ENCODE measurements at places on chromosomes 6 and 20.
A peak's percentile ranks its signal among the peaks of the same experiment; 100 is the strongest.

DNA sequence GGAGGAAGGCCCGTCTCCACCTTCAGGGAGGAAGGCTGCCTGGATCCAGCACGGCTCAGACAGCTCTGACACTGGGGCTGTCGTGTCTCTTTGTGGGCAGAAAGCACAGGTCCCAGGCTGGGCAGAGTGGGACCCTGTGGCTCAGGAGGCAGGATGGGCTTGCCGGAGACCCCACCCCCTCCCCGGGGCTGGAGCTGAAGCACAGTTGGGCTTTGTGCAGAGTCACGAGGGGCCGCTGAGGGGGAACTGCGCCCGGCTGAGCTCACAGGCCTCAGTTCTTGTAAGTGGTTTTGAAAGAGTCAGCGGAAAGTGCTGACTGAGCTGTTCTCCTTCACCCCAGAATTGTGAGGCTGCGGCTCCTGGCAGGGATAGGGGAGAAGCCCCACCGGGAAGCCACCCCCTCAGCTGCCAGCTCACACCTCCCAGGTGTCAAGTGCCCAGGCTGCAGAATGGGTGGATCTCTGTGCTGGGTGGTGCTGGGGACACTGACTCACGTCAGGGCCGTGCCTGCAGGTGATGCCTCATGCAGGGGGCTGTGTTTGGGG, 145.5 kb upstream of the RNF24 start:
- no peak for DNase-seq

GRCh38 chr6:90294989-90295853, 1.4 kb downstream of the BACH2 start:
- peak; percentile 31 for DNase-seq

GRCh38 chr6:136646377-136646776, 96.2 kb upstream of the MAP7 start:
- DNase-seq: no peak

GRCh38 chr6:71486461-71486860, 197.8 kb downstream of the OGFRL1 start:
- no peak for DNase-seq

- no peak for DNase-seq
Observed at GRCh38 chr20:11144114-11144950, 470.5 kb upstream of the JAG1 start.

DNA sequence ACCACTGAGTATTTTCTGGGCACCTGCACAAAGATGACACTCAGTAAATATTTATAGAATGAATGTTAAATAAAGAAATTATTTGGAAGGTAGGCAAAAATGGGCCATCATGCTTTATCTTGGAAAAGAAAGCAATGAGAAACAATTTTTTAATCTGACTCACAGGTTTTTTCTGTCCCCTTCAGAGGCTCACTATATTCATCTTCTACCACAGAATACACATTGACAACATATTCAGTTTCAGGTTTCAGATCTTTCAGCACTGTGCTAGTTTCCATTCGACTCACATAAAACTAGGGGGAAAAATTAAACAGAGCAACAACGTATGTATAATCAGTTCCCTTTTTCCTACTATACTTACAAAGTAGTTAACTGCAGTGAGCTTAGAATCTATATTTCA, 58.3 kb downstream of the COL12A1 start:
- no peak for DNase-seq

DNA sequence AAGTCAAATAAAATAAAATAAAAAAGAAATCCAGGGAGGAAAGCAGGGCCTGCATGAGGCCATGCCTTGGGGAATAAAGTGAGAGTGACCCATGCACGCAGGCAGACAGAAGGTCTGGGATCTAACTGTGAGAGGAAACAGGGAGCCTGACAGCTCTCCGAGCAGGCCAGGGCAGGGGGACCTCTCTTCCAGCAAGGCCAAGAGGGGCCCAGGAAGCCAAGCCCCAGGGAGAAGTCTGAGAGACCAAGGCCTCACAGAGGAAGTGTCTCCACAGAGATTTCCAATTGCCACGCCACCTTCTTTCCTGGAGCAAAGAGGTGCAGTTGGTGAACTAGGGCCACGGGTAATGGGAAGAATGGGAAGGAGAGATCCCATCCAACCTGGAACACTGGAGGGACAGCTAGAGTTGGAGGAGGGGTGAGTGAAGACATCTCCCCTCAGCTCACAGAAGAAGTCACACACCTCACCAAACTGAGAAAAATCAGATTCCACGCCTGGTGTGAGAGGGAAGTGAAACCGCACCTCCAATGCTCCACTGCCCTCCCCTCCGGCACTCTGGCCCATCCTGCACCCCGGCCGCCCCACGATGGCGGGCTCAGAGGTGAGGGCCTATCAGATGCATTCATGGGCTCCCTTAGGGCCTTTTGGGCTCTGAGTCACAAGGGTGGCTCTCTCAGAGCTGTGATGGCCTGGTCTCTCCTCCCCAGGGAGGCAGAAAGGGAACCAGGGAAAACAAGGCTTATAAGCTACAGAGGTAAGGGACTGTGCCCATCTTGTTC, 25.1 kb upstream of the TAF8 start:
- DNase-seq: peak; percentile 46

DNA sequence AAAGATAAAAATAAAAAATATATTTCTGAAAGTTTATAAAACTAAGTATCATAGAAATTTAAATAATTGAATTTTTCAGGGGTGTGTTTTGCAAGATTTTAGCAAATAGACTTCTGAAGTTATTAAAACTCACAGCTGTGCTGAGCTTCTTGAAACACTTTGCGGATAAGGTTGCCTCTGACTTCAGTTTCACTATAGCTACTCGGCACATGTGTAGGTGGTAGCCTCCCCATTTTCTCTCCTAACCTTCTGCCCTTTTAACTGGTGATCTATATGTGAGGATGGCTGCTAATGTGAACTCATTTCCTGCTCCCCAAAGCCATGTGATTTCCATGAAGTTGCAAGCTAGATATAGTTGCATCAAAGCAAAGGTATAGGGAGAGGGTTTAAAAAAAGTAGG, 129.3 kb upstream of the STMND1 start:
- no peak for DNase-seq

GRCh38 chr6:131213501-131213990, 78.3 kb downstream of the AKAP7 start:
- DNase-seq: no peak

DNA sequence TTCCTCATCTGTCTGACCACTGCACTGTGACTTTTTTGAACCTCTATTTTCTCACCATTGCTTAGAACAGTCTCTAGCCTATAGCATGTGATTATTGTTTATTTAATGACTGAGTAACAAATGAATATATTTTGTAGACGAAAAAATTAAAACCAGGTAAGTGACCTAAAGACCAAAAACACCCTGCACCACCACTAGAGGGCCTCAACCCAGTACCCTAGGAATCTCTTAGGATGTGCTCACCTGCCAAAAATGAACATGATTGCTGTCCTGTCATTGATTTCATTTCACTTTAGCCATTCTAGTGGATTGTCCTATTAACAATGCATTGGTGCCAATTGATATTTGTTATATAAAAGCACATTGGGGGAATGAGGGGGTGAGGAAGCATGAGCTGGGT, 199.1 kb downstream of the COL9A1 start:
- DNase-seq: peak; percentile 33

DNA sequence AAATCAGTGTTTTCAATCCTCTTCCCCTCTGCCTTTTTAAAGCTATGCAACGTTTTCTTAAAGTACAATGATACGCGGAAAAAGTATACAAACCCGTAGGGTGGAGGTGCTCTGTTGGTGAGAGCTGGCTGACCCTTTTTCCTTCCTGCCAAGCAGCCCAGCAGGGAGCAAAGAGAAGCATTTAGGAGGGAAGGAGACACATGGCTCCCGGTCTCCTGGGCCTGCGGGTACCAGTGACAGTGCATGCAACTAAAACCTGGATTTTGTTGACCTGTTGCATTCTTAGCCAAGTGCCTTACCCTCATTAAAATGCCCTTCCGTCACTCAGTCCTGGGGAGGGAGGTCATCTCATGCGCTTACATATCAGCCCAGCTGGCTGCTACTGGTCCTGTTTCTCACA, 87.2 kb downstream of the SLX4IP start:
- DNase-seq: no peak

- no peak for DNase-seq
Observed at GRCh38 chr20:50562262-50562701, 52.1 kb downstream of the PTPN1 start.

- DNase-seq: no peak
Observed at GRCh38 chr6:43287717-43288679, 10.1 kb upstream of the SLC22A7 start.

DNA sequence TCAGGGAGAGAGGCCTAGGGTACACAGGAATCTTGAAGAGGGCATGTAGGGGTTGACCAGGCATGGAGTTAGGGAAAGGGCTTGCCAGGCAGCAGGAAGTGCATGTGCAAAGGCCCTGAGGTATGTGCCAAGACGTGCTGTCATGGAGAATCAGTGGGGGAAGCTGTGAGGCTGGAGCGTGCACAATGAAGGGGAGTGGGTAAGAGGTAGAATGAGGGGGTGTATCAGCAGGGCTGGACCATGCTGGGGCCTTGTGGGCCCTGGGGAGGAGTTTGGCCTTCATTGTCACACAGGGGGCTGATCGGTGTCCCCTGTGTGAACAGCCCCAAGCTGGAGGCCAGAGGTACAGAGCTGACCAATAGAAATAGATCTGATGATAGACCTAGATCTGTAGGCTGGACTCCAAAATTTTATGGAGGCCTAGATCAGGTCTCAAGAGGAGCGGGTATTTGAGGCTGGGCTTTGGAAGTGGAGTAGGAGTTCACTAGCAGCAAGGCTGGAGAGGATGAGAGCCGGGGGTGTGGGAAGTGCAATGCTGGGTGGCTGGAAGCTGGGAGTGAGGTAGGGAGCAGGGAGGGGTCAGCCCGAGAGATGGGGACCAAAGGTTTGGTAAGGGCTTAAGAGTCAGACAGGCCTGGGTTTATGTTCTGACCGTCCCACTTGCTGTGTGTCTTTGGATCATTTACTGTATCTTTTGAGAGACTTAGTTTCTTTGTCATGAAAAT, 3.0 kb downstream of the SRC start:
- no peak for DNase-seq

GRCh38 chr6:142570221-142570671, 268.4 kb downstream of the ADGRG6 start:
- no peak for DNase-seq

DNA sequence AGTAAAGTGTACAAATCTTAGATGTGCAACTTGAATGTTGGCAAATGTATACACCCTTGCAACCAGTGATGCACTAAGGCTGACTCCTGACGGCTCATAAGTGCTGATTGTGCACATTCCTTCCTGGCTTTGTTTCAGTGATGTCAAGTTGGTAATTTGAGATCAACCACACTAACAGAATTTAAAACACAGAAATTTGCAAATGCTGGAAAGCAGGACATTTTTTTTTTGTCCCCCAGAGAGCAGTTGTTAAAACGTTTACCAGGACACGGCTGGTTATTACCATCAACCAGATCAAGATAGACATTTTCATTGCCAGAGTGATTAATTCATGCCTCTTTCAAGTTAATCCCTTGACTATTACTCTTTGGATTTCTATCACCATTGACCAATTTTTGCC, 735.6 kb downstream of the RFPL4B start:
- no peak for DNase-seq
